ENCODE measurements at places on chromosomes 1 and 21.

DNA sequence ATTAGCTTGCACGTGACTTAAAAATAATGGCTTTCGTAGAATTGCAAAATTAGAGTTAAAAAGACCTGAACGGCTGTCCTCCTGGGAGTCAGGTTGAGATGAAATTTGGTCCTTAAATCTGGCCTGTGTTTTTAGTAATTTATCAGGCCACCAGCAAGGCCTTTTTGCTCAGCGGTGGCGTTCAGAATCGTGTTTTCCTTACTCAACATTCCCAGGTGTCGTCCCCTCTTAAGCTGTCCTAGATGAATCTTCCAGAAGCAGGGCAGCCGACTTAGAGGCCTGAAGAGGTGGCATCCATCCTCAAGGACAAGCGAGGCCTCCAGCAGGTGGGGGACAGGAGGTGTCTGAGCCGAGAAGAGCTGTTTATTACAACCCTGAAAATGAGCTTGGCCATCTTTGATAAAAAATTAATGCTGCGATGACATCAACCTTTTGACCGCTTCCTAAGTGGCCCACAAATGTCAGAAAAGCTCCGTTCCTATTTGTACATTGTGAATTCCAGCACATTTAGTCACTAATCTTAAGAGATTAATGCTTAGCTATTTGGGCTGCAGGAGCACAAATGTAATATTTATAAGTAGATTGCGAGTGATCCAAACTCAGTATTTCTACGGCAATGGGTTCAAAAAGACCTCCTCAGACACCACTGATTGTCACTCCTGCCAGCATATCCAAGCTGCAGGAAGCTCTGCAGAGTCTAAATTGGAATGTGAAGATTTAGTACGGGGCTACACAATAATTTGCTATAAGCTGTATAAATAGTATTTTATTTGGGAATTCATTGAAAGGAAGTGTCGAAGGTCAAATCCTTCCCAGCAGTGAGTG lies 344.1 kb upstream of the VAMP3 start:
- no peak for DNase-seq

DNA sequence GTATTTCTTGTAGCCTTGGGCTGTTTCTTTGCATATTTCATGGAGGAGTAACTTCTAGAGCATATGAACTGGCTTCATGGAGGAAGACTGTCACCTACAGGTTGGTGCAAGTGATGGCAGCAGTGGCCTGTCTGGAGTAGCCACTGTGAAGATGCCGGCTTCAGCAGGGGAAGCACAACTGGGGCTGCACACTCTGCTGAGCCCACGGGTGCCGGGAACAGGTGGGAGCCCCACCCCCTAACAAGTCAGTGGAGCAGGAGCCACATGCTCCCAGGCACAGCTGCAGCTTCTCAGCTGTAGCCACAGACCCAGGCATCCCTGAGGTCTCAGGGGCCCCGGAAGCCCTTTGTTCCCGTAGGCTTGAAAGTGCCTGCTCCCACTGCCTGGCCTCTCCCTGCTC lies 43.2 kb upstream of the C1orf185 start:
- peak; percentile 32 for DNase-seq

DNA sequence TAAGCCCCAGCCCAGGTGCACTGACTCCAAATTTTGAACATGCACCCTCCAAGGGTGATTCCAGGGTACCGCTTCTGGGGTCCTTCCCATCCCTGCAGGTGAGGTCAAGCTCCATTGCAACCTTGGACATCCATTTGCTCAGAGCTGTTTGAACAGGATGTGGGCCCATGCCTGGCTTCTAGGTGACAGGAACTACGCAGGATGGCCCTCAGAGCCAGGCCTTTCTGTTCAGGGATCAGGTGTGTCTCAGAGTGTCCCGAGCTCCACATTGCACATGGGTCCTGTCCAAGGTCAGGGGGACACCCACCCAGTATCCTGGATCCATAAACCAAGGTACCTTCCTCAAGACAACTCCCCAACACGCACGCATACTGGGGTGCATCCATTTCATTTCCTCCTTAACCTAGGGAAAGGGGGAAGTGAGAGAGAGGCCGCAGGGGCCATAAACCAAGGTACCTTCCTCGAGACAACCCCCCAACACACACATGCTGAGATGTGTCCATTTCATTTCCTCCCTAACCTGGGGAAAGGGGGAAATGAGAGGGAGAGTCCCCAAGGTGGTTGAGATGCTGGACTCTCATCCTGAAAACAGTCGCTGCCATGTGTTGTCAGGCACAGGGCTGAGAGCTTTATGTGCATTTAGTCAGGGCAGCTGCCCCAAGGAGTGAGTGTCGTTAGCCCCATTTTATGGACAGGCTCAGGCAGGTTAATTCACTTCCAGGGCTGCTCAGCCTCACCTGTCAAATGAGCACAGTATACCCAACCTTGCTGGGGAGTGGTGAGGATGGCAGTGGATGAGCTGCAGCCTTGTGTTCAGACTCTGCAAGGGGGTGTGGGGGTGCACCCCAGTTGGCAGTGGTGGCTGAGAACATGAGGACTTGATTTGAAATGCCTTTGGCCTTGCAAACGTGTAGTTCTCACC lies 2.1 kb downstream of the SLC66A1 start:
- DNase-seq, result no peak

GRCh38 chr1:82507011-82507410 lies 706.3 kb downstream of the ADGRL2 start:
- DNase-seq, result no peak

DNA sequence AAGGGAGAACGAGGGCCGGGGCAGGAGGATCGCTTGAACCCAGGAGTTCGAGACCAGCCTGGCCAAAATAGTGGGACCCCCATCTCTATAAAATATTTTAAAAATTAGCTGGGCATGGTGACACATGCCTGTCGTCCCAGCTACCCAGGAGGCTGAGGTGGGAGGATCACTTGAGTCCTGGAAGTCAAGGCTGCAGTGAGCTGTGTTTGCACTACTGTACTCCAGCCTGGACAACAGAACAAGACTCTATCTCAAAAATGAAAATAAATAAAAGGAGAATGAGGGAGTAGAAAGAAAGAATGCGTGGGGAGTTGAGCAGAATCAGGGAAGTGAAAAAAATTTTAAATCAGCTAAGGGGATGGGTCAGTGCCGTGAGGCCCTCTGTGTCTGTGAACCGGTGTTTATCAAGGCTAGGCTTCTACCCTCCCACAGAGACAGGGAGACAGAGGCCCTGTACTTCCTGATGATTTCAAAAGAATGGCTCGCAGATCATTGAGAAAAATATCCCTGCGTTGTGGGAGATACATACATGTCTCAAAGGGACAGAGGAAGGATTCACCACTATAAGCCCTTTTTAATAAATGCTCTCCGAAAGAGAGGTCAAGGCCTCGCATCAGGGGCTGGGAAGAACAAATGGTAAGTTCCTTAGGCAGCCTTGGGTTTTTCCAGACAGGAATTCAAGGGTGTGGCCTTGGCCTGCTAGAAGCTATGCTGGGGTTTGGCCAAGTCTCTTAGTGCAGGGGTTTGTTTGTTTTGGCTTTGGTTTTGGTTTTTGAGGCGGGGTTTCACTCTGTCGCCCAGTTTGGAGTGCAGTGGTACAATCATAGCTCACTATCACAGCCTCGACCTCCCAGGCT lies 20.7 kb downstream of the IL10RB start:
- DNase-seq, result no peak

- peak; percentile 97 for DNase-seq
Measured at GRCh38 chr1:24502709-24503058, at the start of gene RCAN3. RCAN3 (plus strand) TSS chr1:24502836; CDS start chr1:24514373, 11,537 bp downstream.

DNA sequence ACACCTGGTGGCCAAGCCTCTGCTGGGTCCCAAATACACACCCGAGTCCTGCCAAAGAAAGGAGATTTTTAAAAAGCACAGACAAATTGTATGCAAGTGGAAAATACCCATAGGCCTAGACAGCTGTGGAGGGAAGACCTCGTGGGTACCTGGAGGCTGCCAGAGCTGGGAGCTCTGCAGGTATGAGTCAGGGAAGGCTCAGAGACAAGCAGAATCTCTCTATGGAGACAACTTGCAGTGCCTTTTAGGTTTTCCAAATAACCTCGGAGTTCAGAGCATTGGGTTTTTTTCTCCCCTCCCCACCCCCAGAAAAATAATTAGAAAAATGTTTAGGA lies 127.7 kb downstream of the EDEM3 start:
- no peak for DNase-seq

DNA sequence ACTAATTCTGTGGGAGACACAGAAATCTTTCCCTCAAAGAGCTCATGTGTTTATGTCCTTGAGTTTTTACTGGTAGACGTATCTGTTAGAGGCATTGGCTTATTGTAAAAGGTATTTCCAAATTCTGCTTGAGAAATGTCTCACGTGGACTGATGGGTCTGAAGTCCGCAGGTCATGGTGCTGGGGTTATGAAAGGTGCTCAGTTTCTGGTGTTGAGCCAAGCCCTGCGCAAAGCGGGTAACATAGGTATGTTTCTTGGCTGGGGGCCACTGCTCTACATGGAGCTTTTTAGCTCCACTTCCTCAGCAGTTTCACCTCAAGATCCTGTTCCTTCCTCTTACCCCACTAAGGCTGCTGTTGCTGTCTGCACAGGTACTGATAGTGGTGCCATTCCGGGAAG lies 10.8 kb downstream of the UTP25 start:
- DNase-seq, result no peak

DNA sequence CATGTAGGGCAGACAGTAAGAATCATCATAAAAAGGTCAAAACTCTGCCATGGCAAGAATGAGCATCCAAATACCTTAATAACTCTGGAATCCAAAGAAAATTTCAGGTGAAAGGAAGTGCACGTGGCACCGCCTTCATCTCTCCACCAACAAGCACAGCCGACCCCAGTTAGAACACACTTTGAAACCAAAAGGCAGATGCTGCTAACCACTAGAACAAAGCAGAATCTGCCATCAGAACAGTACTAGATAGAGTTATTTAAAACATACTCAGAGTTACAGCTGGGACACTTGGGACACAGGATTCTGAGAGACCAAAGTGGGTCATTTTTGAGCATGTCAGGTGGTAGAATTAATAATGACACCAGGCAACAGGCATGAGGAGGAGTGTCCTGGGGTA lies 106.7 kb upstream of the SOD1 start:
- DNase-seq, result no peak

- DNase-seq, result no peak
Measured at GRCh38 chr1:93771843-93772242, 90.2 kb upstream of the BCAR3 start.

DNA sequence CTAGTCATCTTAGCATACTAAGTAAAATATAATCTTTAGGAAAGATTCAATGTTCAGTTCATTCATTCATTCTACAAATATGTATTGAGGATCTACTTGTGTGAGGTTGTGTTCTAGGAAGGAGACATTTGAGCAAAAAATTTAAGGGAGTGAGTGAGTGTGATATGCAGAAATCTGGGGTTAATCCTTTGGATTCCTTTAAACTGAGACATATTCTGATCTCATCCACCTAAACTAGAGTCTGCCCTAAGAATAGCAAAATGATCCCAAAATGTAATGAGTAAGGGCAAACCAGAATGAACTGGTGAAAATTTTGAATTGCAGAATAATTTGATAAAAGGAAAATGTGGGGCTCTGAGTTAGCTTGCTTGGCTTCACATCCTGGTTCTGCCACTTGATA lies 8.6 kb downstream of the UBE2U start:
- DNase-seq, result no peak

GRCh38 chr1:227356620-227357146 lies 38.4 kb upstream of the CDC42BPA start:
- no peak for DNase-seq

DNA sequence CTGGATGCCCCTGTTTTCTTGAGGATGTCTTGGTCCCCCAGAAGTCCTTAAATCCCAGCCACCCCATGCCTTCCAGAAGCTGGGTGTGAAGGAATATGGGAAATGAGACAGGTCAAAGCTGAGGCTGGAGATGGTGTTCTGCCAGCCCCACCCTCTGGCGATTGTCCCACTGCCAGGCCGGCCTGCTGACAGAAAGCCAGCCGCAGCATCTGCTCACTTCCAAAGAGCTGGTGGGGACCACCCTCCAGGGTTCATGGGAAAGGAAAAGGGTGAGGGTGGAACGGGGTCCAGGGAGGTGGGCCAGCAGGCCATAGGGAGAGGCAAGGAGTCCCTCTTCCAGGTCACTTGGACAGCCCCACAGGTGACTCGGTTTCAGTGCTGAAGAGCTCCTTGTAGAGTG lies 1.9 kb upstream of the LINGO4 start:
- DNase-seq, result no peak

GRCh38 chr1:226870401-226871279 lies at the start of gene PSEN2:
PSEN2 (plus strand) TSS chr1:226870616; CDS start chr1:226881908, 11,292 bp downstream.
- peak; percentile 79 for DNase-seq

GRCh38 chr21:39696618-39697017 lies 48.4 kb upstream of the IGSF5 start:
- no peak for DNase-seq

- no peak for DNase-seq
Measured at GRCh38 chr1:156431769-156432668, 63.0 kb downstream of the RHBG start.

DNA sequence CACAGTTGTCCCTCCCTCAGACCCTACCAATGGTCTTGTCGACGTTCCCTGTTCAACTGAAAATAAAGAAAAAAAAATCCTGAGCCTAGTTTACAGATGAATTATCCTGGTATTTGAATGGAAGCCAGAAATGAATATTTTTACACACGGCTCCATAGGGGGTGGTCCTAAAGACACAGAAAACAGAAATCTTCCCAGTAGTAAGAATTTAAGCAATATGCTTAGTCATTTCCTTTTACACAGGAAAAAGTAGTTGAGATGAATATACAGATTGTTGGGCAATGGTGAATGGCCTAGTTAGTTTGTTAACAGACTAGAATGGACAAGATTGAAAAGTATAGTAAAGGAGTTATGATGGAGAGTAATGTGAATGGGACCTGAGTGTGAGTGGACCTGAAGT lies 67.4 kb downstream of the RGS18 start:
- peak; percentile 44 for DNase-seq

GRCh38 chr1:245404952-245405351 lies 250.2 kb downstream of the KIF26B start:
- DNase-seq, result no peak

GRCh38 chr1:109083923-109084322 lies 6.6 kb upstream of the TMEM167B start:
- DNase-seq, result peak; percentile 86

GRCh38 chr21:34116569-34116968 lies 43.2 kb downstream of the MRPS6 start:
- no peak for DNase-seq

DNA sequence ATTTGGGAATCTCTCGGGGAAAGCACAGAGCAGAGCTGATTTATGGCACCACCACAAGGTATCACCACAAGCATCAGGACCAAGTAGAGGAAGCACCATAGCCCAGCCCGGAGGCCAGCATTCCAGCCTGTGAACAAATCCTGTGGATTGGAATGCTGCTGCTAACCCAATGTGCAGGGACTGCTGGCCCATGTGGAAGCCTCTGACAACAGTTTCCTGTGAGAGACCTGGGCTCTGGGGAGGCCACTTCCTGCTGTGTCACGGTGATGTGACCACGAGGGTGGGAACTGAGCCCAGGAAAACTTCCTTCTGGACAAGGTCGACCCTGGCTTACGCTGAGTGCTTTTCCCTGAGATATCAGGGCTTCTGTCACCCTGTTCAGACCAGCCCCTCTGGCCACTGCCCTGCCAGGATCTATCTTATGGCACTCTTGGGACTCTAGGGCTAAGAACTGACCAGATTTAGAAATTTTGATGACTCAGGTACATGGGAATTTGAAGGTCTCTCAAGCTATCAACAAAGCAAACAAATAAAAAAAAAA lies 88.3 kb upstream of the NGF start:
- DNase-seq, result no peak
